SHP77 treated with DMSO at 0.1 percent for 48 hours (cell line): ENCODE measurements at places on chromosomes 3 and 15.

- DNase-seq: no peak
Observed at GRCh38 chr3:47961815-47962606, 54.2 kb downstream of the MAP4 start.

- no peak for DNase-seq
Observed at GRCh38 chr3:194057570-194058188, 78.3 kb upstream of the HES1 start.

GRCh38 chr3:127760791-127761440 lies 61.4 kb downstream of the MGLL start:
- no peak for DNase-seq

GRCh38 chr3:47034868-47035489 lies 55.5 kb downstream of the NBEAL2 start:
- DNase-seq: no peak

DNA sequence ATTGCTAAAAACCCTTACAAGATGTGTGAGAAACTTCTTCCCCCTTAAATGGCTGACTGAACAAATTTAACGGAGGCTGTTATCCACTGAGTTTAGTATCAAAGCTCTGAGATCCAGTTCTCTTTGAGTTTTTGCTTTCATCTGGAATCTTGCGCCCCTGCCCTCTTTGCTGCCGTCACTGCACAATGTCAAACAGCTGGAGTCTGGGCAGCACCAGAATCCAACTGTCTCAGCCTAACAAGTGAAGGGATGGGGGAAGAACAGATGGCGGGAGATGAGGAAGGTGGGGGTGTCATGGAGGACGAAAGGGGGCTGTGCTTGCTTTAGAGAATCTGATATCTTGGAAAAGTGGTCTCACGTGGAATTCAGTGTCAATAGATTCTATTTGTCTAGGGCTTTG lies 7.0 kb upstream of the BOC start:
- DNase-seq: no peak

- peak; percentile 90 for DNase-seq
Observed at GRCh38 chr3:58471025-58471887, 20.6 kb upstream of the KCTD6 start.

DNA sequence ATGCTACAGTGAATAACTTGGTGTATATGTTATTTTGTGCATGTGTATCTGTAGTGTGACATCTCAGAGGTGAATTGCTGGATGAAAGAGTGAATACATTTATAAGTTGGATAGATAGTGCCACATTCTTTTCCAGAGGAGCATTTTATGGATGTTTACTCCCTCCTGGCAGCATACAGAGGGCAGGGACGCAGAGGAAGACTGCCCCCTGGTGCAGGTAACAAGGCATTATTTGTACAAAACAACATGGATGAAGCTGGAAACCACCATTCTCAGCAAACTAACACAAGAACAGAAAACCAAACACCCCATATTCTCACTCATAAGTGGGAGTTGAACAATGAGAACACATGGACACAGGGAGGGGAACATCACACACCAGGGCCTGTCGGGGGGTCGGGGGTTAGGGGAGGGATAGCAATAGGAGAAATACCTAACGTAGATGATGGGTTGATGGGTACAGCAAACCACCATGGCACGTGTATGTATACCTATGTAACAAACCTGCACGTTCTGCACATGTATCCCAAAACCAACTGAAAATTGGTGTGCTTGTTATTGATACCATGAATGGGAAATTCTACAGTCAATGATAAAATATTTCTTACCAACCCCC lies 57.9 kb upstream of the CTXND1 start:
- no peak for DNase-seq

DNA sequence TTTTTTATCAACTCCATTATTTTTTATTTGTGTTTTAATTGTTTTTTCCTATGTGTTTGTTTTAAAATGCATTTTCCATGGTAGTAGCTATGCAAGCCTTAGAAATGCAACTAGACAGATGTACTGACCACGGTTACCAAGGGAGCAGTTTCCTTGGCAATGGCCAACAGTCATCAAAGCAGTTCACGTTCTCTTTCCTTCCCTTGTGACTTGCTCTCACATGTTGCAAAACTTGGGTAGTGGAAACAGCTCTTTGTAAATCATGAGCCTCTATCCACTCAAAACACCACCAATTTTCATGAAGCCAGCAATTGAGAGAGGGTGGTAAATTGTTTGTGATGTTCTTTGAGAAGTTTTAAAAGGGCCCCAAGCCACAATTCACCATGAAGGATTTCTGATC lies 499.4 kb upstream of the MDFIC2 start:
- DNase-seq: no peak

DNA sequence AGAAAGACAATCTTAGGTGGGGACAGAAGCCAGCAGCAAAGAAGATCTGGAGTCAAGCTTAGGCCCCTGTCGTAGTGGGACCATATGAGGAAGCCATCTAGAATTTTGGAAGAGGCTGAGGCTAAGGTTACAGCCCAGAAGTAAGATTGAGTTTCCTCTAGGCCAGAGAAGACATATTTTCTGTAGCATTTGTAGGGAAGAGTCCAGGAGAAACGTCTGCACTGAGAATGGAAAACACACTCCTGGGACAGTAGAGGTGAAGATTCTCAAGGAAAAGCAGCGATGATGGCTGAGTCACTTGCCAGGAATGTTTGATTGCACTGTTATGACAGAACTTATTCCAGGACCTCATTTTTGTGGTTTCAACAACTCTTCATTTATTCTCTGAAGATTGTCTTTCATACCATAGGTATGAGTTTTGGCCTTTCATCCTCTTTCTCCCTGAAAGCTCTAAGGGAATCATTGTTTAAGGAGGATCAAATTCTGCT lies 107.2 kb downstream of the GTPBP8 start:
- DNase-seq: no peak

DNA sequence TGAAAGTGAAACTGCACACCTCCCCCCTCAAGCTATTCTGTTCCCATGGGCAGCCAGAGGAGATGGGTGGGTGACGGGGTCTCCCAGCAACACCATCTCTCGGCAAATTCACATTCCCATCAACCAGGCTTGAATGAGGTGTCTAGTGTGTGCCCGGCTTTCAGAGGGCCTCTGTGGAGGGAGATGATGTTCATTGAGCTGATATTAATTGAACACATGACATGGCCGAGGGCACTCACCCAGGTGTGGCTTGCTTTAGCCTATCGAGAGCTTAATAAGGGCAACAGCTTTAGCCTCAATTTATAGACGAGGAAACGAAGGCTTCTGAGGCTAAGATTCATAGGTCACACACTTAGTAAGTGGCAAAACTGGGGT lies 288.0 kb downstream of the UACA start:
- DNase-seq: no peak

GRCh38 chr3:11651477-11651876 lies 7.8 kb upstream of the VGLL4 start:
- no peak for DNase-seq

GRCh38 chr3:171782617-171783016 lies 27.7 kb downstream of the PLD1 start:
- DNase-seq: no peak

DNA sequence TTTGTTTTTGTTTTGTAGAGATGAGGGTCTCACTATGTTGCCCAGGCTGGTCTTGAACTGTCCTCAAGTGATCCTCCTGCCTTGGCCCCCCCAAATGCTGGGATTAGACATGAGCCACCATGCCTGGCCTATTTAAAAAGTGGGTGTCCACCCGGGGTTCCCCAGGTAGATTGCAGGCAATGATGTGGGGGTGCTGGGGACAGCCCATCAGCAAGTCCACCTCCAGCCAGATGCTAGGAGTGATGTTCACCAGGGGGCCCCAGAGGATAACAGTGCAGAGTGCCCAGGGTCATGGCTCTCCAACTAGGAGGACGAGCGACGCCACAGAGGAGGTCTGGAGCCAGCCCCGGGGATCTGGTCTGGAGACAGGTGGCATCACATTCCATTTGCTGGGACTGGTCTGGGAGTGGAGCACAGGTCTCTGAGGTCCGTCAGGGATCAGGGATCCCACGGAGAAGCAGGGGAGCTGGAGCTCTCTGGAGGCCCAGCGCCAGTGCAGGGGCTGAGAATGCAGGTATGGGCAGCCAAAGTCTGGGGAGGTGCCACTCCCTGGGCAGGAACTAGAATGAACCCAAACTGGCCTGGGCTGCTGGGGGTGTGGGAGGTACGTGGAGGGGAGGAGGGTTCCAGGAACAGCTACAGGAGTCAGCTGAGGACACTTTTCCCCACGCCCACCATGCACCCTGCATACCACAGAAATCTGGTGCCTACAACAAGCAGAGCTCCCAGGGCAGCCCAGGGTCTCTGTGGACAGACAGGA lies 51.2 kb upstream of the PCSK6 start:
- DNase-seq: no peak

GRCh38 chr15:78244893-78245292 lies 10.5 kb upstream of the ACSBG1 start:
- no peak for DNase-seq

- DNase-seq: no peak
Observed at GRCh38 chr3:190288836-190289235, 33.4 kb downstream of the CLDN1 start.

- DNase-seq: no peak
Observed at GRCh38 chr3:189395825-189396224, 224.1 kb downstream of the TPRG1 start.

DNA sequence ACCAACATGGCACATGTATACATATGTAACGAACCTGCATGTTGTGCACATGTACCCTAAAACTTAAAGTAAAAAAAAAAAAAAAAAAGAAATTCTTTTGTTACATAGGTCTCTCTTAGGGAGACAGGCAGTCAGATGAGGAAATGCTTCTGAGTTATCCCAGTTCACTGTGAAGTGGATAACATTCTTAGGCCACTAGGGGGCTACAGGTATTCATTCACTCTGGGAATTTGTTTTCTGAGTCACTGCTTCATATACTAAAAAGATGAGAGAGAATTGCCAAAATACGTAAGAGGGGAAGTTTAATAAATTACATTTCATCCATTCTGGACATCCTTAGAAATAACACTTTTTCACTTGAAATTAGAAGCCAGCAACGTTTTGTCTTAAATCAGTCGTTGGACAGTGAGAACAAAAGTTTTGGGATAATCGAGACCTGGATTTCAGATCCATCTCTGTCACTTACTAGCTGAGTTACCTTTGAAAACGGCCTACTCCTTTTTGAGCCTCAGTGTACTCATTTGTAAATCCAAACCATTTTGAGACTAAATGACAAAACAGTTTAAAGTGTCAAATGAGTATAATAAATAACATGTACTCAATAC lies 738.4 kb upstream of the ALCAM start:
- DNase-seq: no peak

GRCh38 chr15:91369823-91370222 lies 269.8 kb downstream of the SV2B start:
- no peak for DNase-seq

DNA sequence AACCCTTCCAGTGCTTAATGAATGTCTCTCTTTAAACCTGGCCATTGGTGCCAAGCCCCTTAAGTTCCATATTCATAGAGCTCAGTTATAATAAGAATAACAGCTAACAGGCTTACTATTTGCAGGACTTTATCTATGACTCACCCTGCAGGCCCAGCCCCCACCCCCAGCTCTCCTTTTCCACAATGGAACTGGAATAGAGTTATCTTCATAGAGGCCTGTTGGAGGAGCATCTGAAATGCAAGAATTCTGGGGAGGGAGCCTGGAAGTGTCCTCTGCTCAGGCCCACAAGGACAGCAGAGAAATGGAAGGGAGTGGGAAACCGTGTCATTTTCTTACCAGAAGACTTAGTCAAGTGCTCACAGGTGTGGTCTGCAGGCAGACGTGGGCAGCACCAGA lies 52.8 kb downstream of the SEMA5B start:
- no peak for DNase-seq

DNA sequence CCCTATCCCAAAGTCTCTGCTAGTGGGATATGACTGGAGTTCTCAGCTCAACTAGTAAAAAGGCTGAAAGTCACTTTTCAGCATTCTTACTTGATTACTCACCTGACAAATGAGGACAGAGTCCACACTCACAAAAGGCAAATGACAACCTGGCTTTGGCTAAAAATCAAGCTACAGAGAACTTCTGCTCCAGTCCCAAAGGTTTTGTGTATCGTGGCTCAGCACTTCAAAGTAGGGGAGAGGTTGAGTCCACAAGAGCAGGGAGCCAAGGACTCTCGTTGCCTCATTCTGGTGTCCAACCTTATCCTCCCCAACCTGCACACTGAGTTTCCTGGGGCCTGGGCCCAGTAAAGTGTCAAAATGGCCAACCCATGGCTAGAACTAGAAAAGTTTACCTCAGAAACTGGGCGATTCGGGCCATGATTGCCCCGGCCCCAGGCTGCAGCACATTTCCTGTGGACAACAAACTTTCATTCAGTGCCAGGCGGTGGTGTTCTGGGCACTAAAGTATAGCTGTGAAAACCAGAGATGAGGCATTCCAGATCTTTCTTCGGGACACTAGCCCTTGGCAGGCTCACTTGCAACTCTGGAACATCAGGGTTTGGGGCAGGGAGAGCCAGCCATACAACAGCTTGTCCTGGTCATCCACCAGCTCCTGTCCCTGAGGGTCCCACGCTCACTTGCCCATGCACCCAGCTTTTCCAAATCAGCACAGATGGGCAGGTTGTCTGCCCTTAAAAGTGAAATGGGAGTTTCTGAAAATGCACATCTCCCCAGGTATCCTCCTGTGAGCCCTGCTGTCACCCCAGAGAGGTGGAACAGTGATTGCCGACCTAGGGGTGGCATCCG lies 3.1 kb downstream of the ACAA1 start:
- no peak for DNase-seq

- DNase-seq: no peak
Observed at GRCh38 chr3:82114589-82114988, 353.1 kb upstream of the GBE1 start.

GRCh38 chr3:36833160-36833814 lies 68.9 kb upstream of the DCLK3 start:
- no peak for DNase-seq

DNA sequence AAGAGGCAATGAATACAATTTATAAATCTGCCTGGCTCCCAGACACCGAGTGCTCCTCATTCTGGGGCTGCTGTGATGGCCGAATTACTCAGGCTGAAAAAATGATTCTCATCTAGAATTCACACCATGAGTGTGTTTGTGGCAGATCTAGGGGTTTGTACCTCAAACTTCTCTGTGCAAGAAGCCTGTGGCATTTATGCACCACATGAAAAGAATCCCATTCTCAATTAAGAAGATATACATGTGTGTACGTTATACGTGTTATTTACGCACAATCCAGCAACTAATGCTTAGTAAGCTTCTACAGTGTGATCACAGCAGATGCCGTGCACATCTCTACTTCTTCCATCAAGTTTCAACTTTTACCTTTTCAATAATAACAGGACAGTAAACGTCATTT lies 476.8 kb downstream of the SHQ1 start:
- DNase-seq: no peak

GRCh38 chr3:113177526-113177925 lies 33.8 kb upstream of the BOC start:
- DNase-seq: no peak

GRCh38 chr3:12253516-12254343 lies 35.1 kb upstream of the PPARG start:
- no peak for DNase-seq

GRCh38 chr3:10366651-10367101 lies 45.8 kb upstream of the SEC13 start:
- DNase-seq: no peak

GRCh38 chr15:83565553-83566159 lies 88.3 kb upstream of the ADAMTSL3 start:
- DNase-seq: peak; percentile 27
